ENCODE measurements at places on chromosomes 12 and 14.

- no peak for DNase-seq
These were observed 251.5 kb upstream of the LMO3 start for GRCh38 chr12:16857456-16857923.

- DNase-seq: no peak
These were observed 210.7 kb upstream of the TMEM132C start for GRCh38 chr12:128056136-128056801.

DNA sequence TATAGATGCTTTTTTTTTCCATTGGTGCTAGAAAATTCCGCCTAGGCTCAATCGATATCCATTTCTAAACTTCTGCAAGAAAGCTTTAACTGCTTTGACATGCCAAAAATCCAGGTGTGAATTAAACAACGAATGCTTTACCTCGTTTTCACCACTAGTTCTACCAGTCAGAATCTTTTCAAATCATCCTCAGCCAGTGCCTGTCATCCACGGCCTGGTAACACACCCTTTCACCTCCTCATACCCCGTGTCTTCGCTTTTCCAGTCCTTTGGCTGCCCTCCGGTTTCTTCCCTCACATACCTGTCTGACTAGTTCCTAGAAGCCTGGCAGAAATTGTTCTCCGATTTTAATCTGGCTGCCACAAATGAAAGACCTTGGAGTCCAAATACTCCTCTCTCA, 1.4 kb upstream of the PHC1 start:
- no peak for DNase-seq

GRCh38 chr12:46150735-46151134, 118.1 kb downstream of the SLC38A1 start:
- DNase-seq: no peak

DNA sequence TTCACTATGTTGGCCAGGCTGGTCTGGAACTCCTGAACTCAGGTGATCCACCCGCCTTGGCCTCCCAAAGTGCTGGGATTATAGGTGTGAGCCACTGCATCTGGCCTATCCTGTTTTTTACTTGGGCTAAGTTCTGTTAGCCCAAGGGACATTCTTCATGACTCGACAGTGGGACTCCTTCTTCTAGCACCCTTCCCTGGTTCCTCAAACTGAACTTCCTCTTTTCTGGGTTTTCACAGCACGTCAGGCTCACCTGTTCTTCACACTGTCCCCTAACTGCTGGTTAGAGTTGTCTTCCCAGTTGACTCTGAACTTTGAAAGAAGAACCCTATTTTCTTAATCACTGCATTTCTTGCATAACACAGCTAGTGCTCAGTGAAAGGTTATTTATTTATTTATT, 22.5 kb downstream of the CABP1 start:
- no peak for DNase-seq

- no peak for DNase-seq
These were observed 118.2 kb downstream of the SCARB1 start for GRCh38 chr12:124745465-124745890.

DNA sequence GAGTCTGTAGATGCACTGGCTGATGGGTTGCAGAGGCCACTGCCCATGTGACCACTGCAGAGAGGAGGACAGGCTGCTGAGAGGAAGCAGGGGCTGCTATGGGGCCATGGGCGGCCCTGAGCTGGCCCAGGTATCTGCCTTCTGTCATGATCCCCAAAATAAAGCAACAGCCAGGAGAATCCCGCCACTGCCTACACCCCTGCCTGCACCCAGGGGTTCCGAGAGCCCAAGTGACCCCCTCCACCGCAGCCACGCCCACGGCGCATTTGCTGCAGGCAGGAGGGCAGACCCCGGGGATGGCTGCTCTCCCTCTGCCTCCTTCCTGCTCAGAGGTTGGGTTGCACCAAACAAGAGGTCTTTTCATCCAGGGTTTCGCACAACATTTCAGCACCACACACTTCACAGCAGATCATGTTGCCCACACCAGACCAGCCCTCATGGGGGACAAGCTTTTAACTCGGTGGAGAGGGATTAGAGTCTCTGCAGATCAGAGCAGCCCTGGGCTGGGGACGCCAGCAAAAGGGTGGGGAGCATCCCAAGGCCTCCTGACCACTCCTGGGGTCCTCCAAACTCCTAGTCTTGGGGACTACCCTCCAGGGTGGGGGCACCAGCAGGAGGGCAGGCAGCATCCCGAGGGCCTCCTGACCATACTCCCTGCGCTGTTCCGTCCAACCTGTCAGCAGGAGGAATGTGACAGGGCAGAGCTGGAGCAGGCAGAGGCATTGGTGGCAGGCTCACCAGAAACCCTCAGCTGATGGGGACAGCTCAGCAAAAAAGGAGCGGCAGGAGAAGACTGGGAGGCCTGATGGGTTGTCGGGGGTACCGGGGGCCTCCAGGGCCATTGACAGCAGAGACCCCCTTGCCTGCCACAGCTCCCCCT, 14.1 kb downstream of the CCDC85C start:
- no peak for DNase-seq

GRCh38 chr14:68819260-68819691, 26.4 kb upstream of the ZFP36L1 start:
- DNase-seq: no peak

GRCh38 chr12:20863056-20863455, 52.6 kb downstream of the SLCO1B3 start:
- no peak for DNase-seq

DNA sequence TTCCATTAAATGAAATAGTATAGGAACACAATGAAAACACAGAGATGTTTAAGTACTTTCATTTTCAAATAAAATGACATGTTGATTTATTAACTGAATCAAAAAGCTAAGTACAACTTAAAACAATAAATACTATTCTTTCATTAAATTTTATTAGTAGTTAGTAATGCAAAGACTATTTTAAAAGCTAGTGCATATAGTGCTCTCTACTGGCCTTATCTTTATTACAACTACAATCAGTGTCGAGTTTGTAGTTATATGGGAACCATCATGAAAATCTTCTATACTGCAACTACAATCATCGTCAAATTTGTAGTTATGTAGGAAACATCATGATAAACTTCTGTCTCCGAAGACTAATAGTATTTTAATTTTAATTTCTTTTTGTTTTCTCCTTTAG, 8.9 kb upstream of the LIN7A start:
- no peak for DNase-seq

GRCh38 chr12:31599053-31599452, 8.1 kb upstream of the DENND5B start:
- DNase-seq: no peak

- DNase-seq: no peak
These were observed 107.3 kb downstream of the SAMD4A start for GRCh38 chr14:54674046-54674741.

DNA sequence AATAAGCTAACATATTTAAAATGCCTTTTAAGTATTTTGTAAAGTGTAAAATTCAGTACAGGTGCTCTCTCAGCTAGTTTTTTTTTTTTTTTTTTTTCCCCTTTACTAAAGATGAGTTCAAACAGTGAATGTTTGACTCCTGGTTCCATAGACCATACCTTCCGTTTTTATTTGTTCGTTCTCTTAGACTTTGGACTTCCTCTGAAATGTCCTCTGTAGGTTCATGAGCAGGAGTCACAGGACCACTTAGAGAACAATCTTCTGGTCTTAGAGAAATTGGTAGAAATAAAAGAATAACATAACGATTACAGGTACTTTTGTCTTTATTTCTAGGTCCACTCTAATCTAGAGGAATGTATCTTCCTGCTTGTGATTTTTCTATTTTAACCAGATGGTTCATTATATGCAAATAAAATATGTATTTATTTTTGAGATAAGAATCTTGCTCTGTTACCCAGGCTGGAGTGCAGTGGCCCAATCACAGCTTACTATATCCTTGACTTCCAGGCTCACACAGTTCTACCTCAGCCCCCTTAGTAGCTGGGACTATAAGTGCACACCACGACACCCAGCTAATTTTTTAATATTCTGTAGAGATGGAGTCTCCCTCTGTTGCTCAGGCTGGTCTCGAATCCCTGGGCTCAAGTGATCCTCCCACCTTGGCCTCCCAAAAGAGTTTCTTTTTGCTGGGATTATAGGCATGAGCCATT, 25.8 kb downstream of the STYX start:
- no peak for DNase-seq

GRCh38 chr14:80954687-80955299, 628 bp upstream of the TSHR start:
- peak; percentile 83 for DNase-seq

DNA sequence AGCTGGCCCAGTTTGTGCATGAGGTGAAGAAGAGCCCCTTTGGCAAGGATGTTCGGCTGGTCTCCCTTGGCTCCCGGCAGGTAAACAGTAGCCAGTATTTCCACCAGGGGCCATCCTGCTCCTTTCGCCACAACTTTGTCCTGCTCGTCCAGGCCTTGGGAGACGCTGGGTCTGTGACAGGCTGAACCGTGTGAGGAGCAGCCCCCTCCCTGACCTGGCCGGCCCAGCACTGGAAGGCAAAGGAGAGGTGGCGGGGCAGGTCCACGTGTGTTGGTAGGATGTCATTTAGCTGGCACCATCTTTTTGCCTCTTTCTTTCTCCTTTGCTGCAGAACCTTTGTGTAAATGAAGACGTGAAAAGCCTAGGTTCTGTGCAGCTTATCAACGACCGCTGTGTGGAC, 15.4 kb downstream of the DDX11 start:
- DNase-seq: no peak

DNA sequence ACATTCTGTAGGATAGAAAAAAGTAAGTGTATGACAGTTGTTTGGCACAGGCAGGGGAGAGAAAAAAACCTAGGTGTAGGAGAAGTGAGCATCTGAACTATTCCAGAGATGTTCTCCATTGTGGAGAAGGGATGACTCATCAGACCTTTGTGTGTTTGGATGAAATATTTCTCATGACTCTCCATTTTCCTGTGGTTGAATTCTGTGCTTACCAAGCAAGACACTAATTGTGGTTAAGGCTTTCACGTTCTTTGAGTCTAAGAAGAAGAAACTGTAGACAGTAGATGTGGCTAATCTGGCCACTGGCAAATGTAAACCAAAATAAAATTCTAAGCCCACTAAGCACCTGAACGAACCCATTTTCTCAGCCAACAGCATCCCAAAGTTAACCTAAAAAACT, 107.9 kb upstream of the GZMB start:
- no peak for DNase-seq

- DNase-seq: no peak
These were observed 144.0 kb upstream of the FBXO33 start for GRCh38 chr14:39576258-39576657.

DNA sequence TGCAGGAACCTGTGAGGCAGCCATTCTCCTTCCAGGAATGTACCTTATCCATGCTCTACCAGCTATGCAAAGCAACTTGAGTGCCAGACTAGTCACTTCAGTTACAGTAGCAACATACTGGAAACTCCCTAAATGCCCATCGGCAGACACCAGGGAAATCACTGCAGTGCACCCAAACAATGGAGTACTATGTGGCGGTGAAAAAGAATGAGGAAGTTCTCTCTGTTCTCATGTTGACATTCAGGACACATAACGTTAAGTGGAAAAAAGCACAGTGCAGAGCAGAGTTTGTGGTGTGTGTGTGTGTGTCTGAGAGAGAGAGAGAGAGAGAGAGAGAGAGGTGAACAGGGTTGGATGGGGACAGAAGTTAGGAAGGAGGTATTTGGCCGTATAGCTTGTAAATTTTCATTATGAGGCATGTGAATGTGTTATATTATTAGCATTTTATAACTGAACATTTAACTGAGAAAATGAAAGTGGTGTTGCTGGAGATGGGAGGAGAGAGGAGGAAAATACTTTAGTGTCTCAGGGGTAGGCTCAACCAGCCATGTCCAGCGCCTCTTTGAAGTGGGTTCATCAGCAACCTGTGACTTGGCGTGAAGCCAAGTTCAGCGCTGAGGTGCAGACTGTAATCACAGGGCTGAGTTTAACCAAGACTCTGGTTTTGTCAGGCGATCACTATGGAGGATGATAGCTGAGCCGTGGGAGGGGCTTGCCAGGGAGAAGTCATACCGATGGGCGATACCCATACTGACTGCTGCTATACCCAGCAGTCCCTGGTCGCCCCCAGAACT, 17.3 kb downstream of the TNFAIP2 start:
- no peak for DNase-seq

All from activated naive CD4-positive, alpha-beta T cell treated with anti-CD3 and anti-CD28 coated beads, Interleukin-2, amount 10 ng/mL, durations not matched to agents 7 days and 5 days (primary cell).